Activated T-helper 9 cell treated with anti-CD3 and anti-CD28 coated beads, Interleukin-2, amount 50 U/mL, for 16 hours (primary cell): ENCODE measurements at places on chromosomes 1 and 21.

GRCh38 chr1:18429654-18430053 lies 51.1 kb upstream of the KLHDC7A start:
- no peak for DNase-seq

DNA sequence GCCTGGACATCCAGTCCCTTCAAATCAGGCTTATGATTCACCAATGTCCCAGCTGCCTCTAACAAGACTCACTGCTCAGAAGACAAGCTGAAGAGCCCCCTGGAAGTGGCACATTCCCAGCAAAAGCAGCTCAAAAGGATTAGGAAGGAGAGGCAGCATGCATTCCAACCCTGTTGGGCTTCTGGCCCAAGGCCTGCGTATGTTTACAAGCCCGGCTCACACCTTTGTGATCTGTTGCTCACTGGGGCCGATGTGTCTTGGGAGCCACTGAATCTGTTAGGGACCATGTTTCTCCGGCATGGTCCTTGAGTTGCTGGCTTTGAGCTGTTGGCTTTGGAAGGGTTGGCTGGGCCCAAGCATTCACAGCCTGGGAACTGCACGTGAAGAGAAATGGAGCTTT lies 81.2 kb upstream of the C1orf174 start:
- no peak for DNase-seq

DNA sequence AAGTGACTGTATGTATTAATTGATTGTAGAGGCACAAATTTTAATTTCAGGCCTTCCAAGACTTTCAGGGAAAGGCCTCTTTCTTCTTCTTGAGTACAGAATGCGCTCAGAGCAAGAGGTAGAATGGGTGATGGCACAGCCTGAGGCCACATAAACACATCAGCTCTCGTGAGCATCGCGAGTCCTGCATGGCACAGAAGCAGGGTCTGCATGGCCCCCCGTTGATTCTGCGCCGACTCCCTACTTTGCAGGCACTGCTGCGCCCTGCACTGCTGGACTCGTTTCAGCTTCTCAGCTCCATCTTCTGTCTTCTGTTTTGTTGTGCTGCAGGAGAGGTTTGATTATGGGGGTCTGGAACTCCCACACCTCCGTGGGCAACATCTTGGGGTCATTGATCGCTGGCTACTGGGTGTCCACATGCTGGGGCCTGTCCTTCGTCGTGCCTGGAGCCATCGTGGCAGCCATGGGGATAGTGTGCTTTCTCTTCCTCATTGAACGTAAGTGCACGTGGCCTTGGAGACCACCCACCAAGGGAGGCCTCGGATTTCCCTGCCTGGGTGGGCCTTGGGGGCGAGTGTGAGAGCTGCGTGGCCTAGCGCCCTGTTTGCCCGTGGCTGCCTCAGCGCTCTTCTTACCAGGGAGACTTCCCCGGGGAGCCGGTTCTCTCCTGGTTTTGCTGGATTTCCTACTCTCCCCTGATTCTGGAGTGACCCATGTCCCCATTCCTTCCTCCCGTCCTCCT lies 29.6 kb downstream of the SLC37A1 start:
- DNase-seq, result no peak

DNA sequence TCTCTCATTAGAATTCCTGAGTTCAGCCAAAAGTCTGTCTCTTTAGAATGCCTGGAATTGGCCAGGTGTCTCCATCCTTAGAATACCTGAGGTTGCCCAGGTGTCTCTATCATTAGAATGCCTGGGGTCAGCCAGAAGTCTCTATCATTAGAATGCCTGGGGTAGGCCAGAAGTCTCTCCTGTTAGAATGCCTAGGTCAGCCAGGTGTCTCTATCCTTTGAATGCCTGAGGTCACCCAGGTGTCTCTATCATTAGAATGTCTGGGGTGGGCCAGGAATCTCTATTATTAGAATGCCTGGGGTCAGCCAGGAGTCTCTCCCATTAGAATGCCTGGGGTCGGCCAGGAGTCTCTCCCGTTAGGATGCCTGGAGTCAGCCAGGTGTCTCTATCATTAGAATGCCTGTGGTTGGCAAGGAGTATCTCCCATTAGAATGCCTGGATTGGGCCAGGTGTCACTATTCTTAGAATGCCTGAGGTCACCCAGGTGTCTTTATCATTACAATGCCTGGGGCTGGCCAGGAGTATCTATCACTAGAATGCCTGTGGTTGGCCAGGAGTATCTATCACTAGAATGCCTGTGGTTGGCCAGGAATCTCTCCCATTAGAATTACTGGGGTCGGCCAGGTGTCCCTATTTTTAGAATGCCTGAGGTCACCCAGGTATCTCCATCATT lies 43.0 kb downstream of the RNF187 start:
- no peak for DNase-seq

DNA sequence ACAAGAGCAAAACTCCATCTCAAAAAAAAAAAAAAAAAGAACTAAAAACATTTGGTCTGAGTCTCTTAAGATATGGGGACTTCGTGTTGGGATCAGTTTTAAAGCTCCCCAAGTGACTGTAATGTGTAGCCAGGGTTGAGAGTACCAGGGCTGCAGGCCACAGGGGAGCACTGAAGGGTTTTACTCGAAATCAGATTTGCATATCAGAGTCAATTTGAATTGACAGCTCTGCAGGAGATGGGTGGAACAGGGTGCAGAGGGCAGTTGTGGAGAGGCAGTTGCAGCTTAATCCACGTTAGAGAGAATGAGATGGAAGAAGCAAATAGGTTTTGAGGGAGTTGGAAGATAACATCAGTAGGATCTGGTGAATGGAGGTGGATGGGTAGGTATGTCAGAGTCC lies 20.6 kb upstream of the ELOA start:
- DNase-seq, result no peak

- DNase-seq, result no peak
Measured at GRCh38 chr1:212254853-212255363, 30.3 kb upstream of the PPP2R5A start.

- DNase-seq, result no peak
Measured at GRCh38 chr1:30085811-30086770, 637.3 kb downstream of the MATN1 start.

DNA sequence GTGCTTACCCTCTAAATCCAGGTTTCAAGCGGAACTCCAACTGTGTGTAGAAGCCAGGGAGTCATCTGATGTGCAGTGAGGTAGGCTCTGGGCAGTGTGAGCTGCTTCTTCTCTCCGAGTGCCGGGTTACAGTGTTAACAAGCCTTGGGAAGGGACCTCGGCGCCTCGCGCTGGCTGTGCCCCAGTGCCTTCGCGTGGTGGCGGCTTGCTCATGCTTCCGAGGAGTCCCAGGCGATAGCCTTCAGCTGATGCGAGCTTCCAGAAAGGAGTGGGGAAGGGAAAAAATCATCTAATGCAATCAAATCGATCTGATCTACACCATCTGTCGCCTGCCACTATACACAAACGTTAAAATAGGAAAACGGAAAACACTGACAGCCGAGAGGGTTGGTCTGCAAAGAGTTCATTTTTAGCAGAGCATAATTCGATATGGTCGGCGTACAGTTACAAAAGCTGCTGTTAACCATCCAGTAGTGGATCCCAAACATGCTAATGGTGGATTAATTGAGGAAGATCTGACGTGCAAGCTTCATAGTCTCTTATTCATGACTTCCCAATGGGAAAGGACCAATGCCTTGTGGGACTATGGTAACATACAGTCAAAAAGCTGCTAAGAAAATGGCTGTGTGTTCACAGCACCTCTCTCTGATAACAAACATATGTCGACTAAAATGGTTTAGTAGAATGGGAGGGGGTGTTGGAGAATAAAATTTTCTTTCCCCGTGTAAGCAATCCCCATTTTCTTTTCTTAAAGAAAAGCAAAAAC lies 128.7 kb upstream of the DPYD start:
- DNase-seq, result no peak

DNA sequence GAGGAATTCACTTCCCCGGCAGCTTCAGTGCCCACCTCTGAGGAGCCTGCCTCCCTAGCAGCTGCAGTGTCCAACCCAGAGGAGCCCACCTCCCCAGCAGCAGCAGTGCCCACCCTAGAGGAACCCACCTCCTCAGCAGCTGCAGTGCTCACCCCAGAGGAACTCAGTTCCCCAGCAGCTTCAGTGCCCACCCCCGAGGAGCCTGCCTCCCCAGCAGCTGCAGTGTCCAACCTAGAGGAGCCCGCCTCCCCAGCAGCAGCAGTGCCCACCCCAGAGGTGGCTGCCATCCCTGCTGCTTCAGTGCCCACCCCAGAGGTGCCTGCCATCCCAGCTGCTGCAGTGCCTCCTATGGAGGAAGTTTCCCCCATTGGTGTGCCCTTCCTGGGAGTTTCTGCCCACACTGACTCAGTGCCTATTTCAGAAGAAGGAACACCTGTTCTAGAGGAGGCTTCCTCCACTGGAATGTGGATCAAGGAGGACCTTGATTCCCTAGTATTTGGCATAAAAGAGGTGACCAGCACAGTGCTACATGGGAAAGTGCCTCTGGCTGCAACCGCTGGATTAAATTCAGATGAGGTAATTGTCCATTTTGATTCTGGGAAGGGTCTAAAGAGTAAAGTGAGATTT lies 77.4 kb upstream of the BMP8A start:
- DNase-seq, result no peak

DNA sequence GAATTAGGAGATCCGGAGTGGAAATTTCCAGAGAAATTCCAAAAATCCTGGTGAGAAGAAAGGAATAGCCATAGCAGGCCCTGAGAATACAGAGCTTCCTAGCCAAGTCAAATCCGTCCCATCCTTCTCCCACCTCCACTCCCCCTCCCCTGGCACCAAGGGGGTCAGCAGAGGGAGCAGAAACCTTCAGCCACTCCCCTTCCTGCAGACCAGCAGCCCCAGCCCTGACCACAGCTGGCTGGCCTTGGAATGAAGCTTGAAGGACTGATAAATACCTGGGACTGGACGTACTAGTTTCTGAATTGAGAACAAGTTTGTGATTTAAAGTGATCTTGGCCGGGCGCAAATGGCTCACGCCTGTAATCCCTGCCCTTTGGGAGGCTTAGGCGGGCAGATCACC lies 13.8 kb upstream of the RIPPLY3 start:
- DNase-seq, result no peak

DNA sequence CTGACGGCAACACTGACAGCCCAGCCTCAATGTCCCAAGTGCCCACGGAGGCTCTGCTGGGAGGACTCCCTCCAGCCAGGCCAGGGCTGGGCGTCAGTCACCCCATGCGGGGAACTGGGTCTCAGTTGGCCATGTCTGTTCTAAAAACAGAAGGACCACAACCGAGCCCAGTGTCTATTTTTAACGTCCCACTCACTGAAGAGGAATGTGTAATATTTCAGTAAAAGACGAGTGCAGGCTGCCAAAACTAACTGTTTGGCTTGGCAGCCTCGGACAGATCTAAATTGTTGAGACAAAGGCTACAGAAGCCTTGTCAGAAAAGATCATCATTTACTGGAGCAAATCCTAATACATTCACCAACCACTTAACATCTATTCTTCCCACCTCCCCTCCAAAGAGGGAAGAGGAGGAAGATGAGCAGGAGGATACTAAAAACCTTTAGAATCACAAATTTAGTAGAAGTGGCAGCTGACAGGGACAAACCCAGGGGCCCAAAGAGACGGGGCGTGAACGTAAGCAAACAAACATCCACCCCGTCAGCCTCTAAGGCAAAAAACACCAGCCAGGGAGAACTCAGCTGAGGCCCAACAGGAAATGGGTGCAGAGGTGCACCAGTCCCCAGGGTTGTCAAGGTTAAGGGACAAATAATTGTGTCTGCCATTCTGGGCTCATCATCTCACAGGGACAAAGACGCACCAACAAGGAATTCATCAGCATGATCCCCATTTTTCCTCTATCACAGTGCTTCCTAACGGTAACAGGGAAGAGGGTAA lies 18.7 kb downstream of the C1orf198 start:
- DNase-seq, result no peak

DNA sequence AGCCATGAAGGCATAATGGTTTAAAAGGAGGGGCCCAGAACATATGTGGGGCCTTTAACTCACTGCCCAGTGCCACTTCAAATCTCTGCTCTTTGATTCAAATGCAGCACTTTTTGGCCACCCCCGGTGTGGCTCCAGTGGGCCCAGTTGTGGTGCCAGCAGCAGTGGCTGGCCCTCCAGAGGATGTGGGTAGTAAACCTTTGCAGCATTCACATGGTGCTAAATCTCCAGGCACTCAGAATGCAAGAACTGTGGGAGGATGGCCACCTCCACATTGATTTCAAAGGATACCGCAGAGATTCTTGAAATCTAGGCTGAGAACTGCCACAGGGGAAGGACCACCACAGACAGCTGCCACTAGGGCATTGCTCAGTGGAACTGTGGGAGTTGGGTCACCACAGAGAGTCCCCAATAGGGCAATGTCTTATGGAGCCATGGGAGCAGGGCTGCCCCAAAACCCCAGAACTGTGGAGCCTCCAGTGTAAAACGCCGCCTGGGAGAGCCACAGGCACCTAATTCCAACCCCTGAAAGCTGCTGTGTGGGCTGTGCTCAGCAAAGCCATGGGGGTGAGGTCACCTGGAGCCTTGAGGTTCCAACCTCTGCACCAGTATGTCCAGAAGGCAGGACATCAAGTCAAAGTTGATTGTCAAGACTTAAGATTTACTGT lies 6.6 kb upstream of the ADAM30 start:
- no peak for DNase-seq

DNA sequence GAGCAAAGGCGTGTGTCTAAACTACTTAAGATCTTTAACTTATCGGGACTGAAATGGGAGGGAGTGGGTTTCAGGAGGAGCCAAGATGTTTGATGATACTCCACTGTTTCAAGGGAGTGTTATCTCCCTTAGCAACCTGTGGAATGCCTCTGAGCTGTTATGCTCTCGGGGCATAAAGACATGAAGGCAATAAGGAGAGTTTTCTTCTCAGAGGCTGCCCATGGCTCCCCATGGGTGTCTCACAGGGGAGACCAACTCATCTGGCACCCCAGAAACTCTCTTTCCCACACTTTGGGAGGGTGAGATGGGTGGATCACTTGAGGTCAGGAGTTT lies 130.0 kb downstream of the LIPI start:
- no peak for DNase-seq

DNA sequence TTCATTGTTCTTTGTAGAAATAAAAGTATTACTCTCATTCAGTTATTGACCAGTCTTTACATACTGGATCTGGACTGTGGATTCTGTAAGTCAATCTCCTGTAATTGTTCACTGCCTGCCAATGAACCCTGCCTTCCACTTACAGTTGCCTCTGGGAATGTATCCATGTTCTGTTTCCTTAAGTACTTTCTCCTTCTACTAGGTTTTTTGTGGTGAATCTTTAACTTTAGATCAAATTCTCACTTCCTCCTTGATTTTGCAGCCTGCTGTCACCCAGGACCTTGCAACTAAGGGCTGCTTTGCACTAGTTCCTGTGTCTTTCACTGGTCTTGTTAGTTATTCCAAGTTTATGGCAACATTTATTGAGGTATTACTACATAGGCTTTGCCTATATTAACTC lies 28.2 kb upstream of the ANKRD13C start:
- DNase-seq, result no peak
